ENCODE measurements at places on chromosomes 13 and 19. TPM values are rescaled to one million over a fixed set of nuclear protein-coding genes. Genes with fewer than 3 reads are reported as not detected.

GRCh38 chr19:44951179-44952159 is 3.7 kb upstream of the CLPTM1 start:
- DNase-seq, result peak; percentile 51

DNA sequence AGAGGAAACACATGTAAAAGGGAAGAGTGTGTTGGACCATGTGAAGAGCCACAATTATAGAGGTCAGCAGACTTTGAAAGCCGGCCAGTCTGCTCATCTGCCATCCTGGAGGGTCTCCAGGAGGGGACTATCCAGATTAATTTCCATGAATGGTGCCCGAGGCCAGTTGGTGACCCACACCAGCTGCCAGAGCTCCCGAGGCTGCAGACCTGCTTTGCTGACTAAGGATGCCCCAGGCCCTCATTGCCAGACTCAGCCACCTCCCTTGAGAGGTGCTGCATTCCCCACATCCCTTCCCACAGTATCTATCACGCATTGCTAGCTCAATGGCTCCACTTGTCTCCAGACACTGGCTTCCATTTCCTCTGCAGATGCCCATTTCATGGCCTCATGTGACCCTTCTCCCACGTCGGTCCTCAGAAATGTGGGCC is 110.3 kb downstream of the NALCN start:
- no peak for DNase-seq

- DNase-seq, result no peak
Measured at GRCh38 chr13:91313581-91313980, 33.9 kb upstream of the MIR17HG start.

- no peak for DNase-seq
Measured at GRCh38 chr13:72346716-72347115, 380.7 kb downstream of the MZT1 start.

ZNF616 gene
- total RNA-seq, result 6.1 TPM

DNA sequence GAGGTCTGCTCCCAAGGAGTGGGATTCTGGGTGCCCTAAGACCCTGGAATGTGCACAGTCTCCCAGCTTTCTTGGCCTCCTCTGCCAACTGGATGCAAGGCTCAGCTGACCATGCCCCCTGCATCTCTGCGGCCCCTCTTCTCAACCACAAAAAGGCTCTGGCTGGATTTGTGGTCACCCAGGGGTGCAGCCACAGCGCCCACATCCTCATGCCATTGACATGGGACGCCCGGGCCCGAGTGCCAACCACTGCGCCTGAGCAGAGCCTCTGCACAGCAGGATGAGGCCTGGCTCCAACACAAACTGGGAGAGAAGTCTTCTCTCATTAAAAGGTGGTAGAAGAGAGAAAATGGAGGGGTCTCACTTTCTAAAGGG is 103.5 kb downstream of the FOXO1 start:
- DNase-seq, result no peak

DNA sequence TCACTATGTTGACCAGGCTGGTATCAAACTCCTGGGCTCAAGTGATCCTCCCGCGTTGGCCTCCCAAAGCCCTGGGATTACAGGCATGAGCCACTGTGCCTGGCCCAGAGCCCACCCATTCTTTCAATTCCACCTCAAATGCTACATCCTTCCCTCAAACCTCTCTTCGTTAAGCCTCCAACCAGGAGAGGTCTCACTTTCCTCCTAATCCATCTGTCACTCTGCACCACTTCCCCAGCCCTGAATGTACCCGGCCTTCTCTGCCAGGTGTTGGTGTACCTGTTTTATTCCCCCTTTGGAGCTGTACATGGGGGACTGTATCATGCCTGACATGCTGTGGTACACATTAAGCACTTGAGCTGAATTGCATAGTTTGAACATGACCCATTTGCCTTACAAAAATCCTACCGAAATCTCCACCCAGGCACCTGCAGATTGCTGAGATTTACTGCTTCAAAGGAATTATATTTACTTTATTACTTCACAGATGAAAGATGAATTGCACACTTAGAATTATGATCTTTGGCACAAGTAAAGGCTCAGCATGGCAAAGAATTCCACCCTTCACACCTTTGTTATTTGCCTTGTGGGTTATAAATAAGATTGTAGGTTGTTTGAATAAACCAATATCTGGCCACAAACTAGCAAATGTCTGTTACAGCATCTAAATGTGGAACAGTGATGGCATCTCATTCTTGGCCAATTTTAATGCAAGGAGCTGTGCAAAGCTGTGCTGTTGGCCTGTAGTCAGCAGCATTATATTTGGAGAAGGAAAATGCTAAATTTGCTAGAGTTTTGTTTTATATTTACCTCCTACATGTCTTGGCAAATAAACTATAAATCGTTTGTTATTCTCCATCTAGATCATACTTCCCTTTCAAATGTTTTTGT is 15.6 kb upstream of the WASF3 start:
- DNase-seq, result no peak

DNA sequence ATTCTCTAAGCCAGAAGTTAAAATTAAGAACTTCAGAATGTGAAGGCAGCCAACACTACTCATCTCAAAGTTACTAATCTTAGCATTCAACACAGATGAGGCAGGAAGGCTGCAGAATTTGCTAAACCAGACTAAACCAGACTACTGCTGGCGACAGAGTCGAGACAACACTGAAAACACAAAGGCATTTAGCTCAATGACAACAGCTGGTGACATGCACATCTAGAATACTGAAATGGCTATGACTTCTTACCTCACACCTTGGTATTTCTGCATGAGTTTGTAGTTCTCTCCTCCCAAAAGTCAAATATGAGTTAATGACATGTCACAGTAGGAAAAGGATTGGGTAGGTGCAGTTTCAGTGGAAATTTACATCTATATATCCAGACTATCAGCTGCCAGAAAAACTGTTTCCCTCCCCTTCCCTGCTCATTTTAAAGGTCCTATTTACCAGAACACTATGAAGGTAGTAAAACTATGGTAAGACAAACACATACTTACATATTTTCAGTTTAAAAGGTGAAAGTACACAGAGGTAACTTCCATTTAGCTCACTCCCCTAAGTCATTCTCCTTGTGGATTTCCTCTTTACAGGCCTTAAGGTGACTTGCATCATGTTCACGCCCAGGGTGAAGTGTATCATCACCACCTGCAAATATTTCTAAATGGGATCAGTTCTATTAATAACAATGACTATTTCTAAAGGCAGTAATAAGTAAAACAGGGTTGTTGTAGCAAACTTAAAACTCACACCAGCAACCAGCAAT is 21.4 kb downstream of the FOXO1 start:
- DNase-seq, result no peak

EDDM13 gene
- total RNA-seq, result 0.46 TPM

- no peak for DNase-seq
Measured at GRCh38 chr13:95660981-95661581, 15.9 kb upstream of the DNAJC3 start.

- no peak for DNase-seq
Measured at GRCh38 chr19:55259540-55260210, 858 bp upstream of the PPP6R1 start.

- DNase-seq, result no peak
Measured at GRCh38 chr13:27450921-27451471, 632 bp upstream of the MTIF3 start.

UBE2L5 gene
- not detected for total RNA-seq

DNA sequence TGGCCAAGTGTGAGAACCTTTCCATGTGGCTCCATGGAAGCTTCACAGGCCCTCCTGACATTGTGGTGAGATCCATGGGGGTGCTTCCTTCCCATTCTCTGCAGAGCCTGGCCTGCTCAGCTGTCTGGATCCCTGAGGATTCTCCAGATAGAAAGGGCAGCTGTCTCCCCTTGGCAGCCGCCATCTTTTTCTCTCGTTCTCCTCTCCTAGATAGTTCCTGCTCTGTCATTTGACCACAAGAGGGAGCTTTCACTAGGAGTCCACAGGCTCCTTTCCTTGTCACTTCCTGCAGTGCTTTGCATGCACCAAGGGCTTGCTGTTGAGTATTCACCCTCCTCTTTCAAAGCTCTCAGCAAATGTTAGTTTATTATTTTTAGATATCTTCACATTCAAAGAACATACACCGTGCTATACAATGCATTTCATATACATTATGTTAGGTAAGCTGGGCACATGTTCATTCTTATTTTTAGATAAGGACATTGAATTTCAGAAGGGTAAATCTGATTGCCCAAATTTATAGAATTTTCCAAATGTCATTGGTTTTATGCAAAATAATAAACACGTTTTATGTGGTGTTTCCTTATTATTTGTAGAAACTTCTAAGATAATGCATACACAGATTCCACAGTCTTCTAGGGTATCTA is 133.2 kb downstream of the FRY start:
- no peak for DNase-seq

APOE gene
- total RNA-seq, result 0.53 TPM

C1QTNF9B gene
- total RNA-seq, result not detected

URAD gene
- not detected for total RNA-seq

BICRA gene
- 4.2 TPM for total RNA-seq

ZNF235 gene
- total RNA-seq, result 3.2 TPM

GPR183 gene
- not detected for total RNA-seq

- DNase-seq, result no peak
Measured at GRCh38 chr19:33349319-33350289, 23.9 kb upstream of the CEBPG start.

SHISA7 gene
- not detected for total RNA-seq

CEACAM16 gene
- not detected for total RNA-seq

- no peak for DNase-seq
Measured at GRCh38 chr19:42324655-42325307, 654 bp upstream of the MEGF8 start.

PSG1 gene
- total RNA-seq, result not detected

CGB7 gene
- total RNA-seq, result 0.33 TPM

GRCh38 chr19:55486971-55487923 is 989 bp upstream of the SSC5D start:
- DNase-seq, result peak; percentile 79

- peak; percentile 64 for DNase-seq
Measured at GRCh38 chr19:31214086-31214485, 135.2 kb downstream of the TSHZ3 start.

DNA sequence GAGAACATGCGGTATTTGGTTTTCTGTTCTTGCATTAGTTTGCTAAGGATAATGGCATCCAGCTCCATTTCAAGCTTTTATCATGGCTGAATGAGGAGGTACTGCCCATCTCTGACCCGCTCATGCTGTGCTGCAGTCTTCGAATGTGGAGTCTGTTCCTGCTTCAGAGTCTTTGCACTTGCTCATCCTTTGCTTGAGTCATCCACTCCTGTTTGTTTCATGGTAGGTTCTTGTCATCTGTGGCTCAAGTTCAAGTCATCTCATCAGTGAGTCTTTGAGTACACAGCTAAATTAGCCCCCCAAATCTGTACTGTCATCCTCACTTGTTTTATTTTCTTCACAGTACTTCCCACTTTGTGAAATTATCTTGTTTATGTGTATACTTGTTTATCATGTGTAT is 5.4 kb downstream of the UCHL3 start:
- no peak for DNase-seq

- no peak for DNase-seq
Measured at GRCh38 chr13:44407379-44407778, 33.8 kb downstream of the SERP2 start.

GRCh38 chr13:37357548-37357947 is 241.0 kb downstream of the POSTN start:
- no peak for DNase-seq

DNA sequence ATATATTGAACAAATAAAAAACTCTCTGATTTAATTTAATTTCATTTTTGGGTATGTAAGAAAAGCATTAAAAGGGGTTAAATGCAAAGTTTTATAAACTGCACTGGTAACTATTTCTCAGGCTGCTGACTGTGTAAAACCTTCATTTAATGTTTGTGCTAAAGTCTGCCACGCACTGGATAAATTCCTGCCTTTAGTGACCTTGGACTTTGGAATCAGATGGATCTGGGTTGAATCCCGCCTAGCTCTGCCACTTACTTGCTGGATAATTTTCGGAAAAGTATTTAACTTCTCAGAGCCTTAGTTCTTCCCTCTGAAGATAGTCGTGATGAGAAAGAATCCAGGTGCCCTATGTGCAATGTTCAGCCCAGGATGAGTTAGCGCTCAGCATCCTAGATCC is 58.6 kb downstream of the RASL11A start:
- DNase-seq, result no peak

DNA sequence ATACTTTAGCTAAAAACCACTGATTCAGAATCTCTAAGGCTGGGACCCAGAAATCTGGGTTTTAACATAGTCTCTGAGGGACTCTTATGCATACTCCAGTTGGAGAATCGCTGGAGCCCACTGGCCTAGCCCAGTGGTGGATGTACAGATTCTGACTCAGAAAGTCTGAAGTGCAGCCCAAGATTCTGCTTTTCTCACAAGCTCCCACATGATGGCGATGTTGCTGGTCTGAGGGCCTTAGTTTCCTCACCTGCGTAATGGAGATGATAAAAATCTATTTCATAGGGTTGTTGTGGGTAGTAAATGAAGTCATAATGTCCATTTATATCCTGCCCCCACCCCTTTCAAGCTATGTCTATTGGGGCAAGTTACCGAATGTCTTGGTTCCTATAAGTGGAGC is 7.7 kb upstream of the CDADC1 start:
- DNase-seq, result no peak

ZNF575 gene
- total RNA-seq, result not detected

FFAR2 gene
- not detected for total RNA-seq

KXD1 gene
- total RNA-seq, result 84.4 TPM

PRRG2 gene
- total RNA-seq, result 3.1 TPM

PRTN3 gene
- not detected for total RNA-seq

ZNF225 gene
- total RNA-seq, result 4.5 TPM

- DNase-seq, result no peak
Measured at GRCh38 chr13:88919970-88920628, 1248.9 kb downstream of the SLITRK5 start.

DNA sequence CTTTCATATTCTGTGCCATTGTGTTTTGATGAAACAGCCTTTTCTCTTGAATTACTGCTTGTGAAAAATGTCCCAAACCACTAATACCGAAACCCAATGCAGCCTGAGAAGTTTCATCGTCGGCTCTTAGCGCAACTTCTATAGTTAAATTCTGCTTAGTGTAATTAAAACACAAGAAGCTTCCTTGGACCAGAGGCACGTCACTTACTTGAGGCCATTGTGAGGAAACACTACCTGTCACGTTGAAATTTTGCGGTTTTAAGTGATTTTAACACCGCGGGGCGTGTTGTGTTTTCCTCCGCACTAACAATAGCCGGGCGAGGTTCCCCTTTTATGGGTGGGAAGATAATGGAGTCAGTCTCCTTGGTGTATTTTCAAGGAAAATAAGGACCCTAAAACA is 70.9 kb downstream of the GGACT start:
- no peak for DNase-seq

GRIN3B gene
- total RNA-seq, result 0.59 TPM

- peak; percentile 20 for DNase-seq
Measured at GRCh38 chr13:103952183-103952582, 886.0 kb upstream of the SLC10A2 start.

DNA sequence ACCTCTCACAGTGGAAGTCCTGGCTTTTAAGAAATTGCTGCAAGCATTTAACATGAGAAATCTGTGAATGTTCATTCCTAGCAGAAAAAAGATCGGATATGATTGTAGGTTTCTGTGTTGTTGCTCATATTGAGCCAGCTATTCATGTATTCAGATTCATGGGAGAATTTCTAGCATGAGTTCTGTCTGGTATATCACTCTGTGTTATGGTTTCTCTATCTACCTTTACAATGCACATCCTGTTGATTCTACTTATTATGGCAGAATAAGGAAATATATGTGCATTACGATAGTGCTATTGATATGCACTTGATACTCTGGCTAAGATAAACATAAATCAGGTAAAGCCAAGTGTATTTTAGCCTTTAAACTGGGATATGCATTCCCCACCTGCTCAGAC is 138.2 kb downstream of the KCNRG start:
- DNase-seq, result no peak
